Hematopoietic multipotent progenitor cell treated with erythropoietin and hydrocortisone succinate and interleukin-3 and kit ligand, for 15 days (in vitro differentiated cells): ENCODE measurements at places on chromosomes 5 and 9.

- DNase-seq = no peak
These were observed 19.4 kb upstream of the FBP2 start for GRCh38 chr9:94613003-94613402.

DNA sequence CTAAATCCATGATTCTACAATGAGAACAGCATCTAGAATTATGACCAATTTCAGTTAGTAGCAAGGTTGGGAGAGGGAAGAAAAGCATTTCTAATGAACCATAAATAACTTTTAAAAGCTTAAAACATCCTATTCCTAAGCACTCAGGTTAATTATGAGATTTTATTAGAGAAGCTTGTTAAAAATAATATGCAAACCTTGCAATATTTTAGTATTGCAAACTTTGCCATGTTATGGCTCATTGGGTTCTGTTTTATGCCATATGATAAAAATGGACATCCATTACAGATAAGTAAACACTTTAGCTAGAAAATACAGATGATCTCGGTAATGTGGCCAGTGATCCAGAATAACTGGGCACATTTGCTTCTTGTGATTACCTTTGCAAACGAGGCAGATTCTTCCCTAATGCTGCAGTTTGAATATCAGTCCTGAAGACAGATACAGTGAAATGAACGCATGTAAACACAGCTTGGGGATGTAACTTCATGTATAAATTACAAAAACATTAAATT is 447.0 kb downstream of the PLK2 start:
- peak; percentile 0 for DNase-seq

- DNase-seq = no peak
These were observed 41.0 kb upstream of the GFPT2 start for GRCh38 chr5:180394031-180394636.

DNA sequence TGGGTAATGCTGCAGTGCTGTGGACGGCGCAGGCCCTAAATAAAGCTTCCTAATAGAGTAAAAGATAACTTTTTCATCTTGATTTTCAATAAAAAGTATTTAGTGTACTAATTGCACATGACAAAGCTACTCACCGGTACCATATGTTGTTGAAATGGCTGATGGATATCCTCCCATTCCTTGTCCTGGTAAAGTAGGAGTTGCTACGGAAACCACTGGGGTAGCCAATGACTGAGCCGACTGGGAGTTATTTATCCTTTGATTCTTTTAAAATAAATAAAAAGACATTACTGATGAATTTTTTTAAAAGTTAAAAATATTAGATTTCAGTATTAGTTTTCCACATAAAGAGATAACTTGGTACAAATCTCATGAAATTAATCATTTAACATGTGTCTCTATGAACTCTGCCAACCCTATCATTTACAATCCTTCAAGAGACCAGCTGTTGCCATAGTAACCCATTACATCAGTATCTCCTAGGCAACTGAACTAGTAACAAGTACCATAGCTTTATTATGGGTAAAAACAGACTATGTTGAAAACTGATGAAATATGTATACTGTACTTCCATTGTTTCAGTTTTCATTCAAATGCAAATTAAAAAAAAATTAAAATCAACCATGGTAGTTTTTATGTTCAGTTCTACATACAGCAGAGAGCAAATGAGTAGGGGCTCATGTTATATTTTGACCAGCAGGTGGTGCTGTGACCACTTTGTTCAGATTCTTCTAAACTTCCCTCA is 153.7 kb downstream of the MEF2C start:
- peak; percentile 78 for DNase-seq

DNA sequence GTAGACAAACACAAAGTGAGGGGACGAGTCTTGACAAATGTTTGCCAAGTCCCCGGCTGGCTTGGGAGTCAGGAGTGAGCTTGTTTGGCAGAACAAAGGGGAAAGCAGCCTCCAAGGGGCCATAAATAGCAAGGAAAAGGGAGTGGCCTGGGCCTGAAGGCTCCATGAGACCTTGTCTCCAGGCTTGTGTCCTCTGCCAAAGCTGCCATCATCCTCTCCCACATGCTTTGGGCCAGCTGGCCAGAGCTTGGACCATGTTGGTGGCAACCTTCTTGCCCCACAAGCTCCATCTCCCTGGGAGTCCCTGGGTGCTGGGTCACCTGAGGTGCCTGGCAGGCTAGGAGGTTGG is 13.3 kb upstream of the PITX1 start:
- DNase-seq = no peak

GRCh38 chr5:170269579-170269978 is 28.0 kb downstream of the LCP2 start:
- no peak for DNase-seq

DNA sequence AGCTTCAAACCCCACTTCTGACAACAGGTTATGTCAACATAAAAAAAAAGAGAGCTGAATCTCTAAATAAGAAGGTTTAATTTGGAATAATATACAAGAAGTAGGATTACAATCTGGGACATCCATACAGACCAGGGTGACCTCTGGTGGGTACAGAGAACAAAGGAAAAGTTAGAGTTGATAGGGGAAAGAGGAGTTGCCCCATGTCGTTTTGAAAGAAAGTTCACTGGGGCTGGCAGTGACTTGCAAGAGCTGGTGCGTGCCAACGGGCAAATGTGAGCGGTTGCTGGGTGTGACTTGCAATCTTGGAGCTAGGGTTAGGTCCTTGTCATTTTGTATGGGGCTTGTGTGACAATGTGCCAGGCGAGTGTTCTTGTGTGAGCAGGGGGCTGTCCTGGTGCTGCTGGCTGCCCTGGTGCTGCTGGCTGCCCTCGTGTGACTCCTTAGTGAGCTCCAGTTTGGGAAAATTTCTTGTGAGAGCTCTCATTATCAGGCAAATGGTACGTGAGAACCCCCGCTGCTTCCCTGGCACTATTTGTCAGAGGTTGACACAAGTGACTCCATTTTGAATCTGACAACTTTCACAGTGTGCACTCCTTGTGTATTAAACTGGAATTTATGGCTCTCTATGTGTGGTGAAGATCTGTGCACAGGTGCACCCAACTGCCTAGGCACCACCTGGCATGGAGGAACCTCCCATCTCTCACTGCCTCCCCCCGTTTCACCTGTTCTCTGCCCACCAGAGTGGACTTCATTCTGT is 69.8 kb downstream of the UBE2QL1 start:
- DNase-seq = no peak

DNA sequence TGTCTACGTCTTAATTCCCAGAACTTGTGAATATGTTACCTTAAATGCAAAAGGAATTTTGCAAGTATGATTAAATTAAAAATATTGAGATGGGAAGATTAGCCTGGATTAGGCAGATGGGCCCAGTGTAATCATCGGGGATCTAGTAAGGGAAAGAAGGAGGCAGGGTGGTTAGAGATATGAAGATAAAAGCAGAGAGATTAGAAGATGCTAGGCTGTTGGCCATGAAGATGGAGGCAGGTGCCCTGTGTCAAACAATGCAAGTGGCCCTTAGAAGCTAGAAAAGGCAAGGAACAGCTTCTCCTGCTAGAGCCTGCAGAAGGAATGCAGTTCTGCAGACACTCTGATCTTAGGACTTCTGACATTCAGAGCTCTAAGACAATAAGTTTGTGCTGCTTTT is 28.8 kb upstream of the ISOC1 start:
- DNase-seq = no peak

DNA sequence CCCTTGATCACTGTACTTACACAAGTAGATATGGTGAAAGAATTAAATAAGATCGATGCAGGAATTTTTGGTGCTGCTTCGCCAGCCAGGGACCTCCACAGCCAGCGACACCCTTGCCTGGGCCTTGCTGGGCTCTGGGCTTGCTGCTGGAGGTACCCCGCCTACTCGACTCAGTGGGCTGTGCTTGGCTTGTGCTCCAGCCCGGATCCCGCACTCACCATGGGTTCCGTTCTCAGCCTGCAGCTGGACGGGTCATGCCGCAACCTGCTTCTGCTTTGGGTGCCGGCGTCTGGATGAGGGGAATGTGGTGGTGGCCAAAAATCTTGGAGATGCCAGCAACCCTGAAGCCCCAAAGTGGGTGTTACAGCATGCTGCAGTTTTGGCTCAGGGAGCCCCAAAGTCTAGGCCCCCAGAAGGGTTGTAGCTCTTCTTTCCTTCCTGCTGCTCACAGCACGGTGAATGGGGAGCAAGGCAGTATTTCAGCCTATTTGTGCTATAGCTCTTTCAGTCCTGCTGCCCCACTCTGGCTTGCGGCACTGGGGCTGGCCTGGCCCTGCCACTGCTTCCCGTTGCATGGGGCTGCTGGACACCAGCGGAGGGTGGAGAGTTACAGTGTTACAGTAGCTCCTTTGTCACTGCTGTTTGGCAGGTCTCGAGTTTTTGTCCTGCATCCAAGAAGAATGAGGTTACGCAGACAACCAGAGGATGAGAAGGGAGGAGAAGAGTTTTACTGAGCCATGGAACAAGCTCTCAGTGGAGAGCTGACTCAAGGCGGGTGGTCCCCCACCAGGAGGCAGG is 48.0 kb downstream of the TARS1 start:
- no peak for DNase-seq

DNA sequence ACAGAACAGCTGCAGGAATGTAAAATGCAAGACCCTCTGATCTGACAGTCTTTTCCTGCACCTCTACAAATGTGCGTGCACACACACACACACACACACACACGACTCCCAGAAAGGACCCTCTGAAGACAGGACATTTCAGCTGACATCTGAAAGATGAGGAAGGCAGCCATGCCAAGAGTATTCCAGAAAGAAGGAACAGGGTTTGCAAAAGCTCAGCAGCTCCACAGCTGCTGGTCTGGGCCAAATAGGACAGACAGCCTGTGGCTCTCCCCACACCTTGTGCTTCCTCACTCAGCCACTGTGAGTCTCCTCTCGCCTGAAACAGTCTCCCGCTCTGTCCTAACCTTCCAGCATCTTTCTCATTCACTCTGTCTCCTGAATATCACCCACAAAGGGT is 189.0 kb downstream of the PALM2AKAP2 start:
- DNase-seq = no peak

GRCh38 chr9:130539420-130540223 is 39.8 kb upstream of the FUBP3 start:
- peak; percentile 56 for DNase-seq

DNA sequence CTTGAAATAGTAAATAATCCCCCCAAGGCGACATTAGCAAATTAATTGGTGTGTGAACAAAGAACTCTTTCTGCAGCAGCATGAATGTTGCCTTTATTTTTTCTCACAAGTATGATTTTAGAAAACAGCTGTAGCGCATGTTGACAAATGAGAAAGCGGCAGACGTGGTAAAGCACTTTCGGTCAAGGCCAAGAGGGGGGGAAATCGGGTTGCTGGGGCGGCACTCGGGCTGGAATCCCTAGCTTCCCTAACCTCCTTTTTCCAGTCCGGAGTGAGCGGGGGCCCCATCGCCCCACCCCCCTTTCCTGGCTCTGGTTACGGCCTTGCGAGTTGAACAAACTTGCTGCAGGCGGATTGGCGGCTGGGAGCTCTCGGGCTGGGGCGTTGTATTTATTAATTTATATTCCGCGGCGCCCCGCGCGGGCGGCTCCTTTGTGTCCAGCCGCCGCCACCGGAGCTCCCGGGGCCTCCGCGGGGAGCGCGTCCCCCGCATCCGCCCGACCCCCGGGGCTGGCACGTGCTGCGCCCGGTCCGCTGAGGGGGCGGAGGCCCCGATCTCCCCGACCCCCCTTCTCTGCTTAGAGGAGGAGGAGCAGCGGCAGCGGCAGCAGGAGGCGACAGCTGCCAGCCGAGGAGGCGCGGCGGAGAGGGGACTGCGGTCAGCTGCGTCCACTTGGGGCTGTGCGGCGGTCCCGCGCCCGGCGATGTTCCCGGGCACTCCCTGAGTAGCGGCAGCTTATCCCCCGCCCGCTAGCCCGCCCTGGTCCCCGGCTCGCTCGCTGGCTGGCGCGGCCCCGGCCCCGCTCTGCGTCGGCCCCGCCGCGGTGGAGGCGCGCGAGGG is at the start of gene RHOBTB3:
TSS of gene RHOBTB3 (plus strand) at position 607 of the 841 bp plus-strand sequence. CDS start 347 bp downstream, outside the sequence.
- DNase-seq = peak; percentile 60

- no peak for DNase-seq
These were observed 642.0 kb downstream of the KIF4B start for GRCh38 chr5:155655569-155655968.

GRCh38 chr9:87441251-87441650 is 56.4 kb upstream of the DAPK1 start:
- DNase-seq = no peak

- no peak for DNase-seq
These were observed 132.6 kb downstream of the MRPL36 start for GRCh38 chr5:1666812-1667588.

DNA sequence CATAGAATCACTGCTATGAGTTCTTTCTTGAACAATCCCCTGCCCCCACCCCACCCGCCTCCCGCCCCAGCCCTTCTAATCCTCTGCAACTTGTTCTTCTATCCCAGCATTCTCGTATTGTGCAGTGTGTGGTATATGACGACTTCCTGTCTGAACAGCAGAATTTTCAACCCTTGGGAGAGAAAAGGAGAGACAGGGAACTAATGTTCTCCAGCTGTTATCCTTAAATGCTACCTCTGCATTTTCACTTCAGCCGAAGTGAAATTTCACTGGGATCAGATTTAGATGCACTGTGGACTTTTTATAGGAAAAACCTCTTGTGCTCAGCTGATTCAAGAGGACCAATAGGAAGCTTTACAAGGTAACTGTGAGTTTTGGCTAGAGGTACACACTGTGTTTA is 2.2 kb downstream of the FBXL7 start:
- DNase-seq = no peak

DNA sequence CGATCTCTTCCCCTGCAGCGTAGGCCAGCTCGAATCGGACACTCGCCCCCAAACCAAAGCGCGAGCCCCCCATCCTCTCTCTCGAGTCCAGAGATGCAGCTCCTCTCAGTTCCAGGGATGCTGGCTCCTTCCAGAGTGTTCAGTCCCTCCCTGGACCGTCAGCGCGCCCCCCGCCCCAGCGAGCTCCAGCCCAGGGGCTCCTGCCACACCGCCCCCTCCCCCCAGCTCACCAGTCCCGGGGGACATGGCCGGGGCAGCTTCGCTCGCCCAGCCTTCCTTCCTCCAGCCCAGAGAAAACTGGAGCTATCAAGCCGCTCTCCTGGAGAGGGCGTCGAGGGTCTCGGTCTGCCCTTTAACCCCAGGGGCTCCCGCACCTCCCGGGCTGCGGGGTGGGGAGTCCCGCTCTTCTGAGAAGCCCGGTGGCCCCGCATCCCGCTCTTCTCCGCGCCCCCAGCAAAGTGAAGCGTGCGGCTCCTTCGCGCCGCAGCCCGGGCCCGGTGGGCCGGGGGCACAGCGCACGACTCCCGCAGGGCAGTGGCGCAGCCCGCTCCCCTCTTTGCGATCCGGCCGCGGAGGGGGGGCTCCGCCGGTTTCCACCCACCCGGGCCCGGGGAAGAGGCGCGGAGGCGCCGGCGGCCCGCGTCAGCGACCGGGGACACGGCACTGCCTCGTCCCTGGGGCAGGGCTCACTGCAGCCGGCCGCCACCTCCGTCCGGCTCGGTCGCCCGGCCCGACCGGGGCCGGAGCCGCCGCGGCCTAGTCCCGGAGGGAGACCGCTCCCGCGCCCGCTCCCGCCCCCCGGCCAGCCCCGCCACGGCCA is 587 bp downstream of the MIER3 start:
- DNase-seq = peak; percentile 8

- peak; percentile 45 for DNase-seq
These were observed 13.6 kb downstream of the UBE2D2 start for GRCh38 chr5:139574641-139575312.
